ENCODE measurements at places on chromosomes 7 and 10.

GRCh38 chr7:92767437-92767836 lies 68.9 kb downstream of the CDK6 start:
- no peak for DNase-seq

DNA sequence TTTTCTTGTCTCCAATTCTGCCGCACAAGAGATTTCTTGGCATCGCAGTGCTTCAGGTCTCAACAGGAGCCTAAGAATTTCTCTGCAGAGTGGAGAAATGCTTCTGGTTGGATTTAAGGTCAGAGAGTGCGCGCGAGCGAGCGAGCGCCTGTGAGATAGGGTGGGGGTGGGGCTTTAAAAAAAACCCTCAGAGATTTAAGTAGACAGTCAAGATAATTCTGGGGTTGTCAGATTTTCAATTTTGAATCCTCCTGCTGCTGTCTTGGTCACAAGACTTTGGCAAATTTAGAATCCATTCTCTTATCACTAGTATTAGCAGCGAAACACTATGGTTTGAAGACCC lies 49.7 kb downstream of the CPEB3 start:
- no peak for DNase-seq

DNA sequence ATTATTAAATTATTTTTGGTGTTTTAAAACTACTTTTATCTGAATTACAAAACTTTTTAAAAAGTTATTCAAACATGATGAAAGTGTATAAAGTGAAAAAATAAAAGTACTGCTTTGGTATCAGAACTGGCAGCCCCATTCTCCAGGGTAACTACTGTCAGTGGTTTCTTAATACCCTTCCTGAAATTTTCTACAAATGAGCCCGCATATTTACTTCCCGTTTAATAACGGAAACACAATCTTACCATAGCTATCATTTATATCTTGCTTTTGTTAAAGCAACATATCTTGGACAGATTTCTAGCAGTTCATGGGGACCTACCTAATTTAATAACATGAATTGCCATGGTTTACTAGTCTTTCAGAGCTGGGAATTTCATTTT lies 249.9 kb downstream of the RNLS start:
- no peak for DNase-seq

DNA sequence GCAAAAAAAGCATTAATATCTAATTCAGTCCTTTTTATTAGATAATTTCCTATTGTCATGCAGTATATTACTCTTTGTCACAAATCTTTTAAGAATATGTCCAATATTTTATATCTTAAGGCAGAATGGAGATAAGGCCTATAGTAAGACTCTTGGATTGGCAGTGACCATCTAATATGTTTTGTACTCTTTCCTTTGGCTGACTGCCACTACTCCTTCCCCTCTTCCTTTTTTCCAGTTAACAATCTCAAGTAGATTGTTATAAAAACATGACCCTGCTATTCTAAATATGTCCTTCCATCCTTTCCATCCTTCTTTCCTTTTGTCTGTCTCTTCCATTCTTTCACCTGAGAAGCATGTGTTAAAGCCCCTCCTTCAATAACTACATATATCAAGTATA lies 92.8 kb upstream of the TMEM168 start:
- DNase-seq = no peak

- DNase-seq = no peak
These were observed 112.1 kb downstream of the SGMS1 start for GRCh38 chr10:50511492-50512213.

- no peak for DNase-seq
These were observed 30.7 kb downstream of the JCAD start for GRCh38 chr10:30028738-30029030.

GRCh38 chr10:52879091-52879807 lies 106.7 kb upstream of the MBL2 start:
- no peak for DNase-seq

DNA sequence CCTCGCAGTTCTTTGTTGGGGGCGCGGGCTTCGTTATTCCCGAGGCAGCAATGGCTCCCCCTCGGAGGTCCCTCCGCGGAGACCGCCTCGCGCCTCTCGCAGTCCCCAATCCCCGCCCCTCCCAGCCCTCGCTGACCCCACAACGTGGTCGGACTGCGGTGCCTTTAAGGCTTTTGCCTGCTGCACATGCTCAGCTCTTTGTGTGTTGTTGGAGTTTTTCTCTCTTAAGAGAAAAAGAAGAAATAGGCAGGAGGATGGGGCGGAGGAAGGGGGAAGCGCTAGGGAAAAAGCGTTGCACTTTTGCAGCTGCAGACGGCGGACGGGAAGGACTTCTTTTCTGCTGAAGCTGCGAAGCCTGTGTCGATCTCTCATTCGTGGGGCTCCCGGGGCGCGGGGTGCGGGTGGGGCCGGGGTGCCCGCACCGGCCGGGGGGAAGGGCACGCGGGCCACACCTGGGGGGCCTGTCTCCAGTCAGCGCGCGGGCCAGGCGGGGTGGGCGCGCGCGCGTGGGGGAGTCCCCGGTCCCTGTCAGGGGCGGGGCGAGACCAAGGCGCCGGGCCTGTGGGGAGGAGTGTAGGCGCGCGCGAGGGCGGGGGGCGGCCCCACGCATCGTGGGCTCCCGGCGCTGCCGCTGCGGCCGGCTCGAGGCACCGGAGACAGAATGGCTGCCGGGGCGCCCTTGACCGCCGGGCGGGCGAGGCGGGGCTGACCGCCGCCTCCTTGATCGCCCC lies 445 bp upstream of the ATRNL1 start:
- DNase-seq = peak; percentile 57

All from GM12891 (cell line).